ENCODE measurements at places on chromosomes 5 and 9.
A peak's percentile ranks its signal among the peaks of the same experiment; 100 is the strongest.

- DNase-seq, result no peak
These were observed 2.3 kb downstream of the SLC34A1 start for GRCh38 chr5:177386542-177386941.

DNA sequence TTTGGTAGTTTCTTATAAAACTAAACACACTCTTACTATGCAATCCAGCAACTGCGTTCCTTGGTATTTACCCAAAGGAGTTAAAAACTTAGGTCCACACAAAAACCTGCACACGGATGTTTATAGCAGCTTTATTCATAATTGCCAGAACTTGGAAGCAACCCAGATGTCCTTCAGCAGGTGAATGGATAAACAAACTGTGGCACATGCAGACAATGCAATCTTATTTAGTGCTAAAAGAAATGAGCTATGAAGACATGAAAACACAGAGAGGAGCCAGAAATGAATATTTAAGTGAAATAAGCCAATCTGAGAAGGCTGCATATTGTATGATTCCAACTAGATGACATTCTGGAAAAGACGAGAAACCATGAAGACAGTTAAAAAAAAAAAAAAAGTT is 10.7 kb downstream of the WNK2 start:
- DNase-seq, result no peak

DNA sequence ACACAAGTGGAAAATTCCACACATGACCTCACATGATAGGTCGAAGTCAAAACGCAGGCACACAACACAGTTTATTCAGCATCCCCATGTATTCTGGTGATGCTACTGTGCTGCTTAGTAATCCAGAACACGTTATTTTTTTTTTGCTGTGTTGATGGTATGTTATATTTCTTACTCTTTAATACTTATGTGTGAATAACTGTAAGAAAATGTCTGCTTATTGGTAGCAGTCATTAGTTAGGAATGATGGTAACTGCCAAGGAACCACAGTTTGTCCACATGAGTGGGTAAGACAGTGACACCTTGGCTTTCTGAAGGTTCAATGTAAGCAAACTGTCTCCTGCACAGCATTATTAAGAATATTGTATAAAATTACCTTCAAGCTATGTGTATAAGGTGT is 107.7 kb upstream of the DAPK1 start:
- DNase-seq, result no peak

- peak; percentile 94 for DNase-seq
These were observed 23.4 kb downstream of the WWC1 start for GRCh38 chr5:168314735-168315411.

DNA sequence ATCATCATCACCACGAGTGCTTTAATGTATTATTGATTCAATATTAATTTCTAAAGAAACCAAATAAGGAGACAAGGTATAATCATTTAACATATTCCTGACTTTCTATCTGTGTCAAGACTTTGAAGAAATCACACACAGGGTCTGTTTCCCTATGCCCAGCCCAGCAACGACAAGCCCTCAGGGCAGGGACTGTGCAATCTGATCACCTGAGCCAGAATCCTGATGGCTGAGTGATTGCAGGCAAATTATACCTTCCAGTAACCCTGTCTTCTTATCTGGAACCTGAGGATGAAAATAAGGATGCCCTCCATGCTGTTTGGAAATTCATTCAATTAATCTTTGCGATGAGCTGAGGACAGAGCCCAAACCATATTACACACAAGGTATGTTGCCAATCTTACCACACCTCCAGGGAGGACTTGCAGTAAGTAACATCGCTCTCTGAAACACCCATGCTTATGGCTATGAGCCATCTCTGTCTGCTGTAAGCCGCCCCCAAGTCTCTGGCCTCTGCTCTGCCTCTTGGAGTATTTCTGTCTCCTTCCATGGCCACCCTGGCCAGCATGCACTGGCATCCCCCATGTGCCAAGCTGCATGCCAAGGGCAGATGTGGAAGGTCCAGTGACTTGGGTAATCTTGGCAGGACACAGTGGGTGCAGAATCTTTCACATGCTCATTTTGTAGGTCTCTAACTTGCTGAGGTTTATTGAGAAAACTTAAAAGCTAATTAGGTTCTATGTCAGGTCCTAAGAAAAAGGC is 10.6 kb downstream of the TAS2R1 start:
- DNase-seq, result no peak

DNA sequence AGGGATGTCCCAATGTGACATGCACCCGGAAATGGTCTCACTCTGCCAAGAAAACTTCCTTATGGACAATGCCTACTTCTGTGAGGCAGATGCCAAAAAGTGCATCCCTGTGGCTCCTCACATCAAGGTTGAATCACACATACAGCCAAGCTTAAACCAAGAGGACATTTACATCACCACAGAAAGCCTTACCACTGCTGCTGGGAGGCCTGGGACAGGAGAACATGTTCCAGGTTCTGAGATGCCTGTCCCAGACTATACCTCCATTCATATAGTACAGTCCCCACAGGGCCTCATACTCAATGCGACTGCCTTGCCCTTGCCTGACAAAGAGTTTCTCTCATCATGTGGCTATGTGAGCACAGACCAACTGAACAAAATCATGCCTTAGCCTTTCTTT is 37.6 kb upstream of the CCDC152 start:
- DNase-seq, result no peak

DNA sequence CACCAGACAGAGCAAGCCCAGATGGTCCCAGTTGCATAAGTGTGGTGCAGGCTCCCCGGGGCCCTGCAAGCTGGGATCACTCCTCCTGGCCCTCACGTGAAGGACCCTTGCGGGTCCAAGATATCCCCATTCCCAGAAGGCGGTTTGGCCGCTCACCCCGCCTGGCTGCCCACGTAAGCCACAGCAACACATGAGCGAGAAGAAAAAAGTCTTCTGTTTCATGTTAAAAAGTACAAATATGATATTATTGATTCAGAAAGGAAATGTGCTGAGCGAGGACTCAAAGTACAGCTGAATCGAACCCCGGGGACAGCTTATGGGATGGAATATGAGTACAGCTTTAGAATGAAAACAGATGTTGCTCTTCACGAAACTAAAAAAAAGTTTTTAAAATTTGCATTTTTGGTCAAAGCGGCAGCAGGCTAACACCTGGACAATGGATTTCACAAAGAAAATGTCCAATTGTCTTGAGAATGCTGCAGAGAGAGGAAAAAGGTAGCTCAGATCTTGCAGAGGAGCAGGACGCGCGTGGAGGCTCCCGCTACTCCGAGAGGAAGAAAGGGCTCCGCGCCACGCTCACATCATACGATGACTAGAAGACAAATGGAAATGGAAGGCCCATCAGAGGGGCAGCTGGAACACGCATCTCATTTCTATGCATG is 427.6 kb downstream of the IRX1 start:
- DNase-seq, result no peak

GRCh38 chr9:127724012-127724411 is 8.1 kb downstream of the TTC16 start:
- DNase-seq, result no peak

DNA sequence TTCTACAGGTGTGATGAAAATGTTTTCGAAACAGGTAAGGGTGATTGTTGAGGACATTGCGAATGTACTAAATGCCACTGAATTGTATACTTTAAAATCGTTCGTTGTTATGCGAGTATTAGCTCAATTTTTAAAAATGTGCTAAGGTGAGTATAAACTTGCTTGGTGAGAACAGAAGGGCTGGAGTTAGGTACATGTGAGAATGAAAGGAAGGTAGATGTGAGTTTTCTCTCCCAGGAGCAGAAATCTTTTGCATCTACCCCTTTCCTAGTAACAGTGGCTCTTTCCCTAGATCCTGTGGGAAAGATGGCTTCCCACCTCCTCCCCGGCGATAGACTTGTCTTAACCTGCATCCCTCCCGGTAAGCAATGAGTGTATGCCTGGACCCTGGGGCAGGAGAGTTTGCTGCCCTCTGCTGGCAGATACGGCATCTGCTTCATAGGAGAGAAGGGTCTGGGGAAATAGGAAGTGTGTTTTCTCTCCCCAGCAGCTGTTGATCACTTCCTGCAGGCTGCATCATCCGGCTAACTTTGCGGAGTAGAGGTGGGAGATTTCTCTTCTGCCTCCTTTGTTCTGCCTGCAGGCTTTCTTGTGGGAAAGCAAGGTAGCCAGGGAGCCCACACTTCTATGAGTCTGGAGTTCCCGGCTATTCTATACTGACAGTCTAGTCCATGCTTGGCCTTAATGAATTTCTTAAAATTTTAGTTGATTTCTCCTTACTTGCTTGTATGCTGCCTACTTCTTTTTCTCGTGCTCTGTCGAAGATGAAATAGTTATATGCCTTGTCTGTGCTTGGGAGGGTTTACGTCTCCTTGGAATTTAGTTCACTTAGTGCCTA is 373.3 kb upstream of the SEMA6A start:
- DNase-seq, result no peak

GRCh38 chr5:171633776-171634470 is 151.7 kb upstream of the SMIM23 start:
- no peak for DNase-seq

DNA sequence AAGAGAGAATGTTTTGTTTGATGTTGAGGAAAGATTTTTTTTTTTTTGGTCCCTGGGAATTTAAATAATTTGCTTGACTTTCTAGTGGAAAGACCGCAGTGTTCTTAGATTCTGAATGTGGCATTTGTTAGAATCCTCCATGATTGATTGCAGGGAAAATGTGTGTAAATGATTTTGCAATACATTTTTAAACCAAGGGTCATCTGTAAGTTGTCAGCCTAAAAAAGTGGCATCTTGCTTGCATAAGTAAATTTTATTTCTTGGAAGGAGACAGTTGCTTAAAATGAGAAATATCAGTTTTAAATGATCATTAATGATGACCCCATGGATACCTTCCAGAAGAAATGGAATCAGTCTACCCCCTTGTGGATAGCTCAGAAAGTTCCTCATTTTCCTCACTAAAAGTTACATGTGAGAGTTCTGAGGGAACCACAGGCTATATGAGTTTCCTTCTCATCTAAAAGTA is 105.1 kb upstream of the SLC25A48 start:
- no peak for DNase-seq

GRCh38 chr5:175689147-175689991 is 31.5 kb downstream of the HRH2 start:
- no peak for DNase-seq

- no peak for DNase-seq
These were observed 13.4 kb downstream of the POMT1 start for GRCh38 chr9:131516100-131516499.

DNA sequence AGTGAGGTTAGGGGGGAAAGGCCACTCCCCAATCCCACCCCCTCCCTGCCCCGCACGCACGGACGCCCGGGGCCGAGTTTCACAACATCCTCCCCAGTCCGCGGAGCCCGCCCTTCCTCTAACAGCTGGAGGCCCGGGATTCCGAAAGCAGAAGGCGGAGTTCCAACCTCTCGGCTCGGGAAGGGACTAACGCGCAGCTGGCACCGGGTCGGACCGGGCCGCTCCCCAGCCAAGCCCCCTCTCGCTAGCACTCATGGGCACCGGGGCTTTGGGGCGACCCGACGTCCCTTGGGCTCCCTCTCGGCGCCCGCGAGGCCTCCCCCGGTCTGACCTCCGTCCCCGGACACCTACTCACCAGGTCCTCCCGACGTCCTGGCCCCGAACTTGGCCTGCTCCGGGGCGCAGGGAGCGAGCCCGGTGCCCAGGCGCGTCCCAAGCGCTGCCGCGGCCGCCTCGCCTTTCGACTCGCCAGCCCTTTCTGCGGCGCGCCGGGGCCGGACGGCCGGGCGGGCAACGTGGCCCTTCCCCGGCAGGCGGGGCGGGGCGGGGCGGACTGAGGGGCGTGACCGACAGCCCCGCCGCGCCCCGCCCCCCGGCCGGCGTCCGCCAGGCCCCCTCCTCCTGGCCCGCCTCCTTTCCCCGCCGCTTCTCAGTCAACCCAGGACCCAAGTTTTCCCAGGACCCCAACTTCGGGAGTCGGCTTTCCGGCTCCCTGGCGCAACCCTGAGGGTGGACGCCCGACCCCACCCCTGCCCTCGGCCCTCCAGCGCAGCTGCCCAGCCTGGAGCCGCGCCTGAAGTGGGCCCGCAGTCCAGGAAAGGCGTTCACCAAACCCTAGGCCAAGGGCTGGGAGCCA is at the start of gene MGAT1:
Gene MGAT1, minus strand, starts transcription at position 482 of the 856 bp plus-strand sequence. CDS start 9,835 bp downstream, outside the sequence.
- no peak for DNase-seq

DNA sequence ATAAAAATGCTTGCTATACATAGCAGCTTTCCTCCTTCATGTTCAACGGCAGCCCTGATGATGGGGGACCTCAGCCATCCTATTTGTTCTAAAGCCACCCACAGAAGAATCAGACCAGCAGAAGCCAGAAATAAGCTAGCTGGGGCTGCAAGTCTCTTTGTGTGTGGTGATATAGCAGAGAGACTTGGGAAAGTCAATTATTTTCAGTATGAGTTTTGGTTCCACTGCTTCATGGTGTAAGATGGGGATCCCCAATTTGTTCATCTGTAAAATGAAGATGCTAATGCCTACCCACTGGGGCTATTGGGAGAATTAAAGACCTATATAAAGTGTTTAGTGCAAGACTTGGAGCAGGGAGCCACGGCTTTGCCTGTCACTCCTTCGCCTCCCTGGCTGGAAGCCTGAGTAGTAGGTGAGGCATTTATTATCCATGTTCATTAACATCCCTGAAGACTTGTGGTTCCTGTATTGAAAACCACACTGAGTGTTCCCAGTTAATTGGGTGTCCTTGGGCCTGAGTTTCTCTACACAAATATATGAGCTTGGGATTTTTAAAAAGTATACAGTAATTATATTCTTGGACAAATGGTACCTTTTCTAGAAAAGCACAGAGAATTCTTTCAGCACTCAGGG is 210.1 kb upstream of the SLC24A2 start:
- no peak for DNase-seq

DNA sequence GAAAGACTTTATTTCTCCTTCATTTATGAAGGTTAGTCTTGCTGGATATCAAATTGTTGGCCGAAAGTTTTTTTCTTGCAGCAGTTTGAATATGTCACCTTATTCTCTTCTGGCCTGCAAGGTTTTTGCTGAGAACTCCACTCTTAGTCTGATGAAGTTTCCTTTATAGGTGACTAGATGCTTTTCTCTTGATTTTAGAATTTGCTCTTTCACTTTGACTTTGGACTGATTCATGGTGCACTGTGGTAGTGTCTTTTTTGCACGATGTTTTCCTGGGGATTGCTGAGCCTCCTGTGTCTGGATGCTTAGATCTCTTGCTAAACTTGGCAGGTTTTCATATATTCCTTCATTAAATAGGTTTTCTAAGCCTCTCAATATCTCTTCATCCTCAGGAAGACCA is 12.4 kb downstream of the AHRR start:
- no peak for DNase-seq
